A549 (cell line): ENCODE measurements at places on chromosomes 3 and 15.
A peak's percentile ranks its signal among the peaks of the same experiment; 100 is the strongest.

DNA sequence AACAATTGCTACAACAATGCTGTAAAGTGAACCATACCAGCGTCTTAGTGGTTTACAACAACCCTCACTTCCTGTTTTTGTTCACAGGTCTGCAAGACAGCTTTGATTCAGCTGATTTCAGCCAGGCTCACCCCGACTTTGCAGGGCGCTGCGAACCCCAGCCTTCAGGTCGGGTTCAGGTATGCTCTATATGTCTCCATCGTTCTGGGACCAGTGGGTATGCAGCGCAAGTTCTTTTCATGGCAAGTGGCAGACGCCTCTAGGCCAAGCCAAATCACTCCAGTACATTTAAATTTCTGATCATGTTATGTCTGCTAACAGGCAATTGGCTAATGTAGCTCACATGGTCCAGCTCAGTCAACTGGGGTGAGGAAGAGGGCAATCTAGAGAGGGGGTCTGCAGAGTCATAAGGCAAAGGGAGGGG, 52.4 kb upstream of the RGMA start:
- no peak for DNase-seq

GRCh38 chr3:94020293-94020692, 8.1 kb downstream of the STX19 start:
- no peak for DNase-seq

- DNase-seq = no peak
Measured at GRCh38 chr15:53511175-53511574, 248.3 kb downstream of the WDR72 start.

- DNase-seq = peak; percentile 33
Measured at GRCh38 chr3:104273046-104273649, 1093.6 kb upstream of the ALCAM start.

DNA sequence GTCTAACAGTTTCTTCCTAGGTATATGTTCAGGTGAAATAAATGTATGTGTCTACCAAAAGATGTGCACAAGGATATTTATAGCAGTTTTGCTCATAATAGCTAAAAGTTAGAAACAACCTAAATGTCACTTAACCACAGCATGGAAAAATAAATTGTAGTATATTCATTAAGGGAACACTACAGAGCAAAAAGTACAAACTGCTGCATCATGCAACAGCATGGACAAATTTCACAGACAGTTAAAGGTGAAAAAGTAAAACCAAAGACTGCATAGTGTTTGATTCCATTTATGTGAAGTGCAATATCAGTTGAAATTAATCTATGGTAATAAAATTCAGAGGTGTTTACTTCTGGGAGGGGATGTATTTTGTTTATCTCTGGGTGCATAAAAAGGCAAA, 62.5 kb downstream of the FBXL2 start:
- DNase-seq = no peak

DNA sequence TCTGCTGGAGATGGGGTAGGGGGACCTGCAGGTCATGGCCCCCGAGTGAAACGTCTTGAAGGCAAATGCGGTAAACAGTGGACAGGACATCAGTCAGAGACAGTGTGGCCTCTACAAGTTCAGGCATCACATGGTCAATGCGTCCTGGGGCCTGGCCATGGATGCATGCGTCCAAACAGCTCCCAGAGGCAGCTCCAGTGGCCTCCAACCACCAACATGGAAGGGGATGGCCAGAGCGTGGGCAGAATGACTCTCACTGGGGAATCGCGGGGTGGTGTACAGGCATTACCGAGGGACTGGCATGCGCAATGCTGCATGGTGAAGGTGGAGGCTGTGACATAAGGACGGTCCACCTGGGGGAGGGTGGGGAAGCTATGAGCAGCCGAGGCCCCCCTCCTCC, 35.6 kb upstream of the IQSEC1 start:
- no peak for DNase-seq

GRCh38 chr3:126555795-126556636, 2.7 kb downstream of the C3orf22 start:
- no peak for DNase-seq

DNA sequence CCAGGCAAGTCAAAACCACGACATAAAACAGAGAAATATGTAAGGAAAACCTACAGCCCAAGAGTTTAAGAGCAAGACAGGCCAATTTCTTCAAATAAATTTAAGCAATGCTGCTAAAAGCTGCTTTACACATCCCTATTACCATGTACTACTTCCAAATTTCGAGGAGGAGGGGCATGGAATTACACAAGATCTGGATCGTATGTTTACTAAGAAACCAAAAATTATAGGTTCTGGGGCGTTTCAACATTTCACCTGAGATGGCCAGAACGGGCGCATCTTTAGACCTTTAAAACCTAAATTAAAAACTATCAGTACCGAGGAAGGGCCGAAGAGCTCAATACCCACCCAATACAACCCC, 664 bp upstream of the NR2C2 start:
- peak; percentile 33 for DNase-seq

GRCh38 chr15:51841406-51842040, 12.1 kb downstream of the TMOD3 start:
- no peak for DNase-seq

GRCh38 chr15:25701721-25702465, 161.2 kb downstream of the ATP10A start:
- DNase-seq = no peak

GRCh38 chr3:14792691-14793121, 26.1 kb upstream of the FGD5 start:
- no peak for DNase-seq

GRCh38 chr3:168511428-168512014, 415.8 kb upstream of the GOLIM4 start:
- no peak for DNase-seq

GRCh38 chr15:94400526-94401298, 169.4 kb downstream of the MCTP2 start:
- no peak for DNase-seq

GRCh38 chr3:95923496-95924210, 890.7 kb upstream of the EPHA6 start:
- no peak for DNase-seq

DNA sequence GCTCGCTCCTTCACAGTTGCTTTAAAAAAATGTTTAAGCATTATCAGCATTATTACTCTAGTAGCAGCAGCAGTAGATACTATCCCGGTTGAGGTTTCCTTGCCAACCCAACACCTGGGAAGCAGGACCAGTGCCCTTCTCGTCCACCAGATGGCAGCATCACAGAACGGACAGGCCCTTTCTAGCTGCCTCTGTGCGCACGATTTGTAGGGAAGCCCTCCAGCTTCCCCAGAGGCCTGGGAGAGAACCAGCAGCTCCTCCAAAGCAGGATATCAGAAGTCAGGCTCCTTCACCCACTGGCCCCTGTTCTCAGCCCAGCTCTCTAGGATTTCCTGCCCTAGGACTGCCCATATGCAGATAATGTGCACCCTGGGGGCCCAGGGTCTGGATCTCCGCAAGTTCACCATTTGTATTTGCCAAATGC, 16.8 kb upstream of the ESYT3 start:
- DNase-seq = peak; percentile 79

- DNase-seq = peak; percentile 76
Measured at GRCh38 chr3:31960793-31961431, 20.1 kb downstream of the OSBPL10 start.

GRCh38 chr15:99409097-99409473, 156.7 kb upstream of the MEF2A start:
- DNase-seq = peak; percentile 76

DNA sequence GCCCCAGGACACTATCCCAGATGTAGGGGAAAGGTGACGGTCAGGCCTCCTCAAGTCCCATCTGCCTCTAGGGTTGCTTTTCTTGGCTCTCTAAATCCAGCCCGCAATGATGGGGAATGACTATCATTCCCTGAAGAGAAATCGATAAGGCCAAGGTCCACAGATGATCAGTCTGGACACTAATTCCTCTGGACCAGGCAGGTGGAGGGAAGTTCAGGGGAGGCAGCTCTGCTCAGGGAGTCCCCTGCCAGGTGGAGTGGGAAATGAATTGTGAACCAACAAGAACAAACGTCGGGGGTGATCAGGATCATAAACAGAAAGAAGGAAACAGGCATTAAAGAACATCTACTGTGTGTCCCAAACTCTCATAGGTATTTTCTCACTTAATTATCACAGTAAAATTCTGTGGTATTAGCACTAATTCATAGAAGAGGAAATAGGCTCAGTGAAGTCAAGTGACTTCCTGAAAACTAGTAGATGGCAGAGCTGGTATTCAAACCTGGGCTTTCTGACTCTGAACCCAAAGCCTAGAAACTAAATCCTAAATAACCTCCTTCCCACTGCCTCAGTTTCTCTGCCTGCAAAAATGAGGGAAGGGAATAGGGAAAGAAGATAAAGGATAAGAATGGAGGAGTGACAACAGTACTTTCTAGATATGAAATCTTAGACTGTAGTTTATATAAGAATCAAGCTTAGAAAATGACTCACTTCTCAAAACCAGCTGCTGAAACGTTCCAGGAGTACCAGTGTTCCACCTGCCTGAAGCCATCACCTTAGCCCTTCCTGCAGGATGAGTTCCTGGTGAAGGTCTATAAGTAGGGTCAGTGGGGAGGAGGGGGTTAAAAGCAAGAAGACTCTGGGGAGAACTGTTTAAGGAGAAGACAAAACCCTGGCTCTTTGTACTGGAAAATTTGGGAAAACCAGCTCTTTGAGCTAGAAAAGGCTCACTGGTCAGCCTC, 7.5 kb downstream of the BMF start:
- DNase-seq = no peak

- DNase-seq = no peak
Measured at GRCh38 chr3:4507024-4507596, 14.0 kb downstream of the ITPR1 start.

GRCh38 chr3:59469948-59470723, 420.3 kb upstream of the CFAP20DC start:
- no peak for DNase-seq

- DNase-seq = no peak
Measured at GRCh38 chr3:126018995-126019394, 50.0 kb downstream of the ROPN1B start.

GRCh38 chr15:92068121-92068520, 214.6 kb downstream of the SLCO3A1 start:
- no peak for DNase-seq

DNA sequence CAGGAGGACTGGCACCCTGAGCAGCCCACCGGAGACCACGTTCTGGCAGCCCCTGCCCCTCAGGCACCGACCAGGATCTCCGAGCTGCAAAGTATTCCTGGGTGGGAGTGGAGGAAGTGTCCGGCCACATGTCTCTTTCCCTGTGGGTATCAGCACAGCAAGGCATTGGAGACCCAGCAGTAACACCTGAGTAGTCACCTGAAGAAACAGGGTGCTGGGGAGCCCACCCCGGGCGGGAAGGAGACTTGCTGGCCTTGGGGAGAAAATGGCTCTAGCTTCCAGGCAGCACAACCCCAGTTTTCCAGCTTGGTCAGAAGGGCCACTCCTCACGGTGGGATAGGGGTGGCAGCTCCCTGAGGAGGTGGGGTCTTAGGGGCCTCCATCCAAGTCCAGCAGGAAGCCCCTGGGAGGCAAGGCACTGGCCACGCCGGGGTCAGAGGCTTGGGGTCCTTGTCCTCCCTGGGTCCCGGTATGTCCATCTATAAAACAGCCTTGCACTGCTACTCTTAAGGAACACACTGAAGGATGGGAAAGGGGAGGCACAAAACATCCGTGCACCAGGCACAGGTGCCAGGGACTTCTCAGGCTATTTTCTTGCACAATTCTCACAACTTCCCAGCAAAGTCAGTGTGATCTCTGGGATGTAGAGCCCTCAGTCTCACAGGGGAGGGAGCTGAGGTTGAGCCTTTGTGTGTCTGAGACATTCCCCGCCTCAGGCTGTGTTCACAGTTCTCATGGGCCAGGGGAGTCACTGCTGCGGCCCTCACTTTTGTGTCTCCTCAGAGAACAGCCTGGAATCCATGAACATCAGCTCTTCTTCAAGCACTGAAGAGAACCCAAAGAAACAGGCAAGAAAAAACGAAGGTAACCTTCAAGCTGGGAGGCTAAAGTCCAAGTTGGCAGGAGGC, 11.9 kb downstream of the CFAP100 start:
- DNase-seq = no peak

DNA sequence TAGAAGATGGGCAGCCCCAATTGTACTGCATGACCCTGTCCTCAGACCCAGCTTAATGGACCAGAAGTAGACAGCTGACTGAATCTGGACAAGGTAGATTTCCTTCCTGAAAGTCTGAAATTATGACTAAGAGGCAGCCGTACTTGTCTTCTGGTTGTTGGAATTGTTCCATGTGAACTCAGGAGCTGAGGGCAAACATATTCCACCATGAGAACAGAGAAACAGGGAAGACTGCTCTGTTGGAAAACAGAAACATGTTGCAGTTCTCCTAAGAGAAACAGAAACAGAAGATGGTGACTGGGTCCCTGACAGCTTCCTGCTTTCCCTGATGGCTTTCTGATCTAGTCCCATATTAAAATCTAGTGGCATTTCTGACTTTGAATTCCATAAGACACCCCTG, 24.1 kb downstream of the POPDC2 start:
- DNase-seq = no peak

DNA sequence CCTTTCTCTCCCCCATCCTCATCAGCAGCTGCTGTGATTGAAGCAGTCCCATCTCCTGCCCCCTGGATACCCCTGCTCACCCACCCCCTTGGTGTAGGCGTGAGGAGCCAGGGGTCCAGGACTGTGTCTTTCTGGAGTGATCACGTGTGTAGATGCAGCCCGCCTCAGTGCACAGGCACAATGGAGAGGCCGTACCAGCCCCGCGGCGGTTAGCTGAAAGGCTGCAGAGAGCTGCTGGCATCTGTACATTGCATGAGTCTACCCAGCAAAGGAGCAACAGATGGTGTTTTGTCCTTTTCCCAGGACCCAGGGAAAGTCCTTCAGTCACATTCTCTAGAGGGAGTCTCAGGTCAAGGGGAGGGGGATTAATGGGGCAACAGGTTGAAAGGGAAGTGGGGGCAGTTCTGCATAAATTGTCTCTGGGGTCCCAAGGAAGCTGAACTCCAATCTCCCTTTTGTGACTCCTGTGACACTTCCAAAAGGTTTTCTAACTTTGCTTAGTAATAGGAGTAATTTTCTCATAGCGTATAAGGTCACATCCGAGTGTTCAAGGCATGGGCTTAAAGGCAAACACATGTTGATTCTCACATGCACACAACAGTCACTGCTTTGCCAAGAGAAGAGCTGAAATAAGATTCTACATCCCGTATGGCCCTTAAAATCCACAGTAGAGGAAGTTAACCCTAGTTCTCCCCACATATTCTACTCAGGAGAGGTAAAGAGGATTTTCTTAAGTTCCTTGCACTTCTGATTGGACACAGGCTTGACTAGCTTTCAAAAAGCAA, 7.1 kb downstream of the CSPG5 start:
- no peak for DNase-seq

DNA sequence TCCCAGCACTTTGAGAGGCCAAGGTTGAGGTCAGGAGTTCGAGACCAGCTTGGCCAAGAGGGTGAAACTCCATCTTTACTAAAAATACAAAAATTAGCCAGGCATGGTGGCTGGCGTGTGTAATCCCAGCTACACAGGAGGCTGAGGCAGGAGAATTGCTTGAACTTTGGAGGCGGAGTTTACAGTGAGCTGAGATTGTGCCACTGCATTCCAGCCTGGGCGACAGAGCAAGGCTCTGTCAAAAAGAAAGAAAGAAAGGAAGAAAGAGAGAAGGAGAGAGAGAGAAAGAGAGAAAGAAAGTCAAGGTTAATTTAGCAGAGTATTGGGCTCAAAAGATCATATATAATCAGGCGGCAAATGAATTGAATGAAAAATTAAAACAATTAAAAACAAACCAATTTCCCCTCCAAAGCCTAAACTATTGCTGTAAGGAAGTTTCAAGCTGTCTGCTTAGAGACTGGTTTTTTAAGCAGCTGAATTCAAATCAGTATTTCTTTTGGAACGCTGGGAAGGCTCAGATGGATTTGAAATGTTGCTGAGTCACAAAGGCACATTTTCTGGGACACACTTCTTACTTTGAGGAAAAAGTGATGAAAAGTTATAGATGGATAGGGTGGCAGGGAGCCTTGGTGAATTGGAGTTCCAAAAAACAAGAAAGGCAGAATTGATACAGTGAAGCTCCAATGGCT, 81.3 kb upstream of the BHLHE40 start:
- no peak for DNase-seq
